ENCODE measurements at places on chromosomes 3 and 15.

GRCh38 chr3:190593075-190593474 is 79.2 kb downstream of the IL1RAP start:
- no peak for DNase-seq

- DNase-seq = peak; percentile 70
These were observed 46.1 kb downstream of the C2CD4A start for GRCh38 chr15:62112616-62113593.

DNA sequence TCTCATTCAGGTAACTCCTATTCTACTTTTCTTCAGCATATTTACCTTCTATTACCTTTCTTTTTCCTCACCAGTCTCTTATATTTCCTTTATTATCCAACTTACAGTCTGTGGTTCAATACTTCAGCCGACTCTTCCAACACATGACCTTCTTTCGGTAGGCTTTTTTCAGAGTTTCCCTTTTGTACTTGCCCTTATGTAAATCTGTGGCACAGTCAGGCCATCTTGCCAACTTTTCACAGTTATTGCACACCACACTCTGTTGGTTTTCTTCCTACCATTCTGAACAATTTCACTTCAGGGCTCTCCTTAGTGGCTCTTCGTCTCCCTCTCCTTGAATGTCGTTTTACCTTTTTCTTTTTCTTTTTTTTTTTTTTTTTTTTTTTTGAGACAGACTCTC is 427.8 kb downstream of the LPP start:
- no peak for DNase-seq

DNA sequence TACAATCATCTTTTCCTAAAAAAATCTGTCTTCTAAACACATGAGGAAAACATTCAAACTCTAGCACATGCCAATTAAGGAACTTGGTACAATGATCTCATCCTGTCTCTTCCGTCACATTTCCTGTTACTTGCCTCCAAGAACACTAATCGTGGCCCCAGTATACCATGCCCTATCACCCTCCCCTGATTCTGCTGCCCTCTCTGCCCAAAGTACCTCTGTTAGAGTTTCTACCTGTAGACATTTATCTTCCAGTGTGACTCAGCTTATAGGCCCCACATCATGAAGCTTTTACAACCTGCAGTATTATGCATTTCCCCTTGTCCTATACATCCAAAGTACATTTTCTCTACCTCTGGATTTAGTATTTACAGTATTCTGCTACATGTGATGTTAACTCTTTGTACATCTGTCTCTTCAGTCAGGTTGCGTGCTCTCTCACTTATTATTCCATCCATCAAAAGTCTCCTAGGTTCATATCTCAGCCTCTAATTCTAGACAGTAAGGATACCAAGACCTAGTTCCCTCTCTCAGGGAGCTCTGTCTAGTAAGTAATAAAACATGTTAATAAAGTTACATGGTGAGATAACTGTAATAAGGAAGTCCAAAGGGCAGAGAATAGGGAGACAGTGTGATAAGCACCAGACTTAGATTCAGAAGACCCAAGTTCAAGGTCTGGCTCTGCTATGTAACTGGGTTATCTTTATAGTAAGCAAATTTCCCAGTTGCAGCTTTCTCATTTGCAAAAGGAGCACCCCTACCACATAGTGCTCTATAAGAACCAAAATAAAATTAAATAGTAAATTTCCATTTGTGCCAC is 8.9 kb upstream of the SEMA6D start:
- DNase-seq = no peak

DNA sequence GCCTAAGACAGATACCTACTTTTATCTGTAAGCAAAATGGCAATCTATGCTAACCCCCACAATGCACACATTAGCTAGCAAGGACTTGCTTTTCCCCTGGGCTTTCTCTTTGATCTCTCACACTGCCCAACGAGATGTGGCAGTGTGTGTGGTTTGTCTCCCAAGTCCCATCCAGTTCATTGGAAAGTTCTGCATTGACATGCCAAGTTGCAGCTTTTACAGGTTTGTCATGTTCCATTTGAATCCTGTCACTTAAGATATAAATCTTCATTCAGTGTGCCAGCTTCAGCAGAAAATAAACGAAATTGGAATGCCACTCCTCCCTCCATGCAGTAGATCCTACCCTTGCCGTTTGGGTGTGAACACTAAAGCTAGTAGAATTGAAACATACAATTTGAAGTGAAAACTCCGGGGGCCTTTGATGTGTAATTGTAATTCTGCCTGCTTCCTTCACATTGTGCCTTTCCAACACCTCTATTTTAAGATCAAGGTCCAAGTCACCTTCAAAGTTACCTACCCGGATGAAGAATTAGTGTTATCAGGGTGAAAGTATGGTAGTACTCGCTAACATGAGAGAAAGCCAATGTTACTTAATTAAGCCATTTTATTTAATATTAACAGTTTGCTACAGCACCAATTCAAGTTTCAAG is 130.9 kb upstream of the BHLHE40 start:
- no peak for DNase-seq

GRCh38 chr15:80375968-80376891 is 28.0 kb upstream of the ARNT2 start:
- no peak for DNase-seq

GRCh38 chr3:100067589-100067988 is 46.7 kb downstream of the FILIP1L start:
- no peak for DNase-seq

GRCh38 chr3:61896251-61896650 is 334.9 kb downstream of the PTPRG start:
- no peak for DNase-seq

DNA sequence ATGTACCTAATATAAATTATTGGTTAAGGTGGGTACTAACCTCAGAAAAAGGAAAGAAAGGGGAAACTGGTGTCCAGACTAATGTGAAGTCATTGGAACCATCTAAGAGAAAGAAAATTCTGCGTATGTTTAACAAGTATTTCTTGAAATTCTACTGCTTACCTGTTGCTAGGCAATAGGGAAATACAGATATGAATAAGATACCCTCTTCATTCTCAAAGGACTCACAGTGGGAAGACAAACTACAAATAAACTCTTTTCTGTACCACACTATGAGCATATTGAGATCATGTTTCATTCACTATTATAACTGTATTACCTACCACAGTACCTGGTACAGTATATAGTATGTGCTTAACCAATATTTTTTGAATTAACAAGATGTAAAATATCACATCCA is 140.5 kb upstream of the MLF1 start:
- DNase-seq = no peak

- DNase-seq = no peak
These were observed 71.5 kb upstream of the PLXNA1 start for GRCh38 chr3:126911162-126912026.

DNA sequence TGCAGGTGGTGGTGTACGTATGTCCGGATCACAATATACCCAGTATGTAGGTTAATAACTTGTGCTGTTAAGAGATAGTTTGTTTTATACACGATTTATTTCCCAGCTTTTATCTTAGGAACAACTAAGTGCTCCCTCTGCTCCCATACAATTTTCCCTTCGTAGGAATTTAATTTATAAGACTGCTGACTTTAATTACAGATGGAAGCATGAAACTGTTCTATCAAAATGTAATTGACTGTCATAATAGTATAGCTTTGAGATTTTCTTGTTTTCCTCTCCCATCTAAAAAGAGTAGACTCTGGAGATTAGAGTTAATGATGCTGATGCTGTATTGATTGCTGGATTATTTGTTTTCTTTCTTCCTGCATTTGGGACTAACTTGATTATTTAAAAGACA is 370.7 kb upstream of the SGO1 start:
- no peak for DNase-seq
